Lower lobe of right lung (tissue), 2 donors: ENCODE measurements at places on chromosomes 2 and 18. TPM values are rescaled to one million over a fixed set of nuclear protein-coding genes. Genes with fewer than 3 reads are reported as not detected.

DNA sequence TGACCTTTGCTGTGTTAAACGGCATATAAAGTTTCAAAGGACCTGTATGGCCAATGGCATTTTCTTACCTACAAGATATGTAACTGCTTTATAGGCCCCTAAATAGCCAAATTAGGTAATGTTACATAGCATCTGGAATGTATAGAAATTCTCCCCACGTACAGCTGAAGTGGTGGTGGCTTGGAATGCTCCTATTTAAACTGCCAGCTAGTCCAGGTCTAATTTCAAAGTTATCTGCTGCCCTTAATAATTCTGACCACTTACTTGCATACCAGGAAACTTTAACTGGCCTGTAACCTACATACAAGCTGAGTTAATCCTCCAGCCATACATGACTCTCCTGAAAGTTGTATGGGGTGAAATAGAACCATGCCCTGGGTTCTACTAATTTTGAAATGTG is 1.3 kb downstream of the KIAA2012 start:
- no peak overlapping the region for H3K27ac ChIP-seq
- no peaks in the 10 kb centered on the region for H3K27me3 ChIP-seq
- no peak for DNase-seq
- no peaks in the 10 kb centered on the region for H3K36me3 ChIP-seq

GRCh38 chr18:24031916-24032315 is 17.4 kb downstream of the TTC39C start:
- DNase-seq: no peak
- no peak overlapping the region for H3K4me3 ChIP-seq
- H3K27ac ChIP-seq: no peak overlapping the region

- peaks cover 30% of the 10 kb centered on the region for H3K4me1 ChIP-seq
- peak overlapping the region; percentile 48 for H3K27ac ChIP-seq
- no peak overlapping the region for H3K4me3 ChIP-seq
- peak; percentile 60 for DNase-seq
Observed at GRCh38 chr2:150472511-150472899, 15.0 kb downstream of the RND3 start.

DNA sequence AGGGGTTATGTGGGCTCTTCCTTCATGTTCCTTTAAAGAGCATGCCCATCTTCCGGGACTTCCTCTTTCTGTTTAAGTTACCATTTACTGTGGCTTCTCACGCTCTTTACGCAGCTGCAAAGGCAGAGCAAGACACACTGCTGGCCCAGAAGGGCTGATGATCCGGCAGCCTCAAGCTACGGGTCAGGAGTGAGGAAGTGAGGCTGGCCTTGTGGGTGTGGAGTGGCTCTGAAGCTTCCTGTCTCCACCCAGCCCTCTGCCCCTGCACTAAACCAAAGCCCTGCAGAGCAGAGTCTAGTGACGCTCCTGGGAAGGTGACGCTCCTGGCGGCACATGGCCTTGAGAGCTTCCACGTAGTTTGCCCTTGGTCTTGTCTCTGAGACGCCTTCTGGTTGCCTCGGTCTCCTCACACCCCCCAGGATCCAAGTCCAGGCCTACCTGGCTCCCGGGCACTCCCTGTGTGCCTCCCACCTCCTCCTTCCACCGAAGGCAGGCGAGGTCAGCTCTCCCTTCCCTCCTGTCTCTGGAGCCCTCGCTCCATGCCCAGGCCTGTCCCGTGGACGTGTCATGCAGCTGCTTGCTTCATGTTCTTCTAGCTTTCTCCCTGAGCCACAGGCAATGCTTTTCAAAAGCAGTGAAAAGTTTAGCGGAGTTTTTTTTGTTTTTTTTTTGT is 50.3 kb downstream of the ARL4C start:
- H3K27me3 ChIP-seq: no peaks in the 10 kb centered on the region
- H3K4me3 ChIP-seq: peak overlapping the region; percentile 11
- H3K4me1 ChIP-seq: peaks cover 22% of the 10 kb centered on the region
- peak overlapping the region; percentile 87 for H3K27ac ChIP-seq
- H3K36me3 ChIP-seq: no peaks in the 10 kb centered on the region
- DNase-seq: peak; percentile 86

Gene CD28
- 2.2 TPM for total RNA-seq

Gene PSMD14
- 33.5 TPM for total RNA-seq

Gene RAX
- total RNA-seq: not detected

Gene KIDINS220
- total RNA-seq: 69.3 TPM
